CD4-positive, alpha-beta memory T cell (primary cell): ENCODE measurements at places on chromosomes 5 and 9. TPM values are rescaled to one million over a fixed set of nuclear protein-coding genes. Genes with fewer than 3 reads are reported as not detected.

GRCh38 chr9:109369285-109369684 is 48.4 kb upstream of the EPB41L4B start:
- DNase-seq: no peak
- no peaks in the 10 kb centered on the region for H3K27me3 ChIP-seq
- no peaks in the 10 kb centered on the region for H3K4me1 ChIP-seq
- H3K36me3 ChIP-seq: no peaks in the 10 kb centered on the region
- no peak overlapping the region for H3K4me3 ChIP-seq
- no peak overlapping the region for H3K27ac ChIP-seq

DNA sequence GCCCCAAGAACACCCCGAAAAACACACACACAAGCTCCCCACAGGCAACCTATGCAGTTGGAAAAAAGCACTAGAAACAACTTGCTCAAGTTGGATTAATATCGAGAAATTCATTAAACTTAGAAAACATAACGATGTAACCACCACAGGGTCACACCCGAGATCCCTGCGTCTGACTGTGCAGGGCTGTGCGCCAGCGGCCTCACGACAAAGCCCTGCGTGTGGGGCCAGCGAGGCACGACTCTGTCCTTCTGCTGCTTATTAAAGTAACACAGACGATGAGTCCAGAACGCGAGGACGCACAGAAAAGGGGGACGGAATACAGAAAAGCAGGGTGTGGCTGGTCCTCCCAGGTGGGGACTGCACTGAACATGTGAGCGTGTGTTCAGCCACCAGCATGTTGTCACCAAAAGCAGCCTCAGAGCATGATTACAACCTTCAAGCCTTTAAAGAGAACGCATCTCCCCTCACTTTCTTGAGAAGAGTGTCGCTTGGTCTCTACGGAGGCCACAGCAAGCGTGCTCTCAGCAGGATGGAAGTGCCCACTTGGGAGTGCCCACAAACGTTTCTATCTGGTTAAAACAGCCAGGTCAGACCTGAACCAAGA is 14.4 kb downstream of the SLC12A7 start:
- DNase-seq: no peak
- H3K27ac ChIP-seq: no peak overlapping the region
- no peaks in the 10 kb centered on the region for H3K27me3 ChIP-seq
- peaks cover 4% of the 10 kb centered on the region for H3K36me3 ChIP-seq

GRCh38 chr5:53403758-53404157 is 76.7 kb upstream of the FST start:
- no peaks in the 10 kb centered on the region for H3K4me1 ChIP-seq
- H3K27me3 ChIP-seq: no peaks in the 10 kb centered on the region
- H3K27ac ChIP-seq: no peak overlapping the region
- no peak overlapping the region for H3K4me3 ChIP-seq

GPX3 gene
- not detected for total RNA-seq

NR5A1 gene
- total RNA-seq: not detected

DNA sequence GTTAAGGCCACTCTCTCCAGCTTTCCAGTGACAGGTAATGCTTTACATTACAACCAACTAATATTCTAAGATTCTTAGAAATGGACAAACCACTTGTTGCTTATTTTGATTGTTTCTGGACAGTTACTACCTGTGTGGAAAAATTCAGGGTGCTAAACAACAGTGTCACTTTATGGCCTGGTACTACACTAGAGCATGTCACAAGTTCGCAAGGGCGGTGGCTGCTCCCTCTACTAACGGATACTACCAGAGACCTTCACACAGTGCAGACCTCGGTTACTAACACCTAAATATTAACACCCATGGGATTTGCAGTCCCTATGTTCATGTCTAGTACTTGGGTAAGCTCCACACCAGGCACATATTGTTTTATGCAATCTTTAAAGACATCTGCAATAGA is 13.4 kb downstream of the HMGXB3 start:
- H3K36me3 ChIP-seq: peaks cover 74% of the 10 kb centered on the region
- no peaks in the 10 kb centered on the region for H3K27me3 ChIP-seq
- H3K4me3 ChIP-seq: no peak overlapping the region
- H3K4me1 ChIP-seq: no peaks in the 10 kb centered on the region
- no peak overlapping the region for H3K27ac ChIP-seq

DNA sequence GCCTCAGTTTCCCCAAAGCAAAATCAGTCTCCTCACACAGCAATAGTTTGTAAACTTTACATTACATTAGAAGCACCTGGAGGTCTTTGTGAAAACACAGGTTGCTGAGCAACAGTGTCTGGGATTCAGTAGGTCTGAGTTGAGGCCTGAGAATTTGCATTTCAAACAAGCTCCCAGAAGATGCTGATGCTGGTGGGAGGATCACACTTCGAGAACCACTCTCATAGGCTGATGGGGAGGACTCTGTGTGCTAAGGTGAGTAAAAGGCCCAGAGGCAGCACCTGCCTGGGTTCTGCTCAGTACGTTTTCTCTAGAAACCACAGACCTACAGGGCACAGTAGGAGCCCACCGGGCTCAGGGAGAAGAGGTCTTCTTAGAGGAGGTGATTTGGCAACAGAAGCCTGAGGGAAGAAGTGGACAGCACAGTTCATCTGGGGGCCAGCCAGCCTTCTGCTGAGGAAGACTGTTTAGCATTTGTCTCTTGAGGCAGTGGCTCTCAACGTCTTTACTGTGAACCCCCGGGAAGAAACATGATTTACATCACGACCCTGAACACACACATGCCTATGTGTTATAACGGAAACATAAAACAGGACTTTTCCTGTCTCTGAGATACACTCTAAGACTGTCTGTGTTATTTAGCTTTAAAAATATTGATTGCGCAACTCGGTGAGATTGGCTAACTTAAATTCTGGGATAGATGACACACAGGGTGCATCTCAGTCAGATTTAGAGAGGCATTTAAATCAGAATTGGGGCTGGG is 24.8 kb upstream of the DENND1A start:
- no peaks in the 10 kb centered on the region for H3K27me3 ChIP-seq
- H3K4me1 ChIP-seq: no peaks in the 10 kb centered on the region
- DNase-seq: no peak
- no peak overlapping the region for H3K4me3 ChIP-seq
- no peak overlapping the region for H3K27ac ChIP-seq
- no peaks in the 10 kb centered on the region for H3K36me3 ChIP-seq

- no peaks in the 10 kb centered on the region for H3K27me3 ChIP-seq
- no peak for DNase-seq
- H3K27ac ChIP-seq: no peak overlapping the region
- H3K4me3 ChIP-seq: no peak overlapping the region
- H3K36me3 ChIP-seq: no peaks in the 10 kb centered on the region
- no peaks in the 10 kb centered on the region for H3K4me1 ChIP-seq
Observed at GRCh38 chr9:87515006-87515405, 17.3 kb downstream of the DAPK1 start.

DNA sequence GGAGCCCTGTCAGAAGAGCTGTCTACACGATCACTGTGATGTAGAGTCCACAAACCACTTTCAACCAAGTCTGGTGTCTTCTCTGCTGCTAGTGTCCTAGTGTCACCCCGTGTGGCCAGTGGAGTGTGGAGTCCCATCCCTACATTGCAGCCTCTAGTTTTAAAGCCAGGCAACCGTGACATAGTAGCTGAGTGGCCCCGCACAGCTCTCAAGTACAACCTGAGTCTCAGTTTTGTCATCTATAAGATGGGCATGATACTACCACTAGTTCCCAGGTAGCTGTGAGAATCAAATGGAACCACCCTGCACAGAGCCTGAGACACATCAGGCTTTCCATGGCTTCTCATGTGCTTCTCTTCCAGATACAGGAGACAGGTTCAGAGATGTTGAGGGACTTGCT is 43.2 kb upstream of the AKNA start:
- H3K27me3 ChIP-seq: no peaks in the 10 kb centered on the region
- H3K27ac ChIP-seq: no peak overlapping the region
- no peaks in the 10 kb centered on the region for H3K36me3 ChIP-seq
- DNase-seq: no peak

SLC34A3 gene
- not detected for total RNA-seq
